ENCODE measurements at places on chromosomes 16 and 17. TPM values are rescaled to one million over a fixed set of nuclear protein-coding genes. Genes with fewer than 3 reads are reported as not detected.

- peak within 1 kb of the TSS; percentile 88 for H3K4me3 ChIP-seq
- DNase-seq = peak; percentile 79
- peaks cover 3% of the 10 kb centered on the region for H3K36me3 ChIP-seq
- no peaks in the 10 kb centered on the region for H3K27me3 ChIP-seq
These were observed at the start of gene MYO1C for GRCh38 chr17:1492249-1493206. TSS of gene MYO1C (minus strand) at chr17:1492686. CDS start at chr17:1492487, 199 bp downstream.

DNA sequence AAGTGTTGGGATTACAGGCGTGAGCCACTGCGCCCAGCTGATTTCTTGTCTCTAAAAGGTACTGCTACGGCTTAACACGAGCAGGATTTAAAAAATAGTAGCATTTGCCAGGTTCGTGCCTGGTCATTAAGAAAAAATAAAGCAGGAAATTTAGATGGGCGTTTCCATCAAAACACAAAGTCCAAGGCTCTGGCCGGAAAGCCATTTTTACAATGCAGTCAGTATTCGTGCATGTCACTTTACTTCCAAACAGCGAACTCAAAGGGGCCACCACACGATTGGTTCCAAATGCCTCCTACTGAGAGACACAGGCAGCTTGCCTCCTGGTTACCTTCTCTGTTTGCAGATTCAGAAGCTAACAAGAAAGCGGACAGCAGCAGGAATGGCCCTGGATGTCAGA is 66.2 kb downstream of the MRM3 start:
- H3K27ac ChIP-seq = no peak overlapping the region
- no peak for DNase-seq
- peaks cover 2% of the 10 kb centered on the region for H3K36me3 ChIP-seq
- H3K4me1 ChIP-seq = no peaks in the 10 kb centered on the region

GRCh38 chr17:12302711-12303110 is 282.0 kb downstream of the MAP2K4 start:
- no peaks in the 10 kb centered on the region for H3K4me1 ChIP-seq
- no peaks in the 10 kb centered on the region for H3K27me3 ChIP-seq
- no peak overlapping the region for H3K27ac ChIP-seq
- H3K4me3 ChIP-seq = no peak overlapping the region
- no peak for DNase-seq

- H3K36me3 ChIP-seq = no peaks in the 10 kb centered on the region
- no peaks in the 10 kb centered on the region for H3K4me1 ChIP-seq
- H3K27ac ChIP-seq = no peak overlapping the region
- DNase-seq = no peak
These were observed 141.5 kb downstream of the IRF8 start for GRCh38 chr16:86040496-86040895.

GRCh38 chr16:24609740-24610415 is 70.5 kb downstream of the RBBP6 start:
- peak; percentile 60 for DNase-seq
- H3K27ac ChIP-seq = no peak overlapping the region
- no peaks in the 10 kb centered on the region for H3K27me3 ChIP-seq
- H3K4me3 ChIP-seq = peak overlapping the region; percentile 84

KRT23 gene
- total RNA-seq = not detected

DNA sequence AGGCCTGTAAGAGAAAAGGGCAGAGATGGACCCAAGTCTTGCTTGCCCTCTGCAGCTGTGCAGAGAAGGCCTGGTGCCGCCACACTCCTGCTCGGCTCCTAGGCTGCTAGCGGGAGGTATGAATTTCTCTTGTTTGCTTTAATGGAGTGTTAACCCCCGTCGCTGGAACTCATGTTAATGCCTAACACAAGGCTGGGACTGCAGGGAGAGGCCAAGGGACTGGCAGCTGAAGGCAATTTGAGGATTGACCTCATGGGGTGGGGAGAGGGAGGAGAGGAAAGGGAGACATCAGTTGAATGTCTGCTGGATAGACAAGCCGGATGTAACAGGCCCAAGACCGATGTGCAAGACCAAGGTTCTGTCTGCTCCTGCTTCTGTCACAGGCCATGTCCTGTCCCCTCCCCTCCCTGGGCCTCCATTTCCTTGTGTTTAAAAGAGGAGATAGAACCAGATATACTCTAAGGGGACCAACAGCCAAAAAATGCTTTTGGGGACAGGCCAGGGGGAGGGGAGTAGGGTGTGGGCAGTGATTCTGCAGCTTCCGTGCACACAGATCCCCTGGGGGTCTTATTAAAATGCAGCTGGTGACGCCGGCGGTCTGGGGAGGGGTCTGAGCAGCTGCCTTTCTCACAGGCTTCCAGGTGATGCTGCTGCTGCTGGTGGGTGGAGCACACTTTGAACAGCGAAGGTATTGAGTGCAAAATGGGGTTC is 46.7 kb upstream of the TBX2 start:
- H3K36me3 ChIP-seq = no peaks in the 10 kb centered on the region
- no peaks in the 10 kb centered on the region for H3K27me3 ChIP-seq
- no peak overlapping the region for H3K27ac ChIP-seq
- no peak overlapping the region for H3K4me3 ChIP-seq
- H3K4me1 ChIP-seq = peaks cover 3% of the 10 kb centered on the region

GRCh38 chr16:3295783-3296182 is 9.4 kb downstream of the TIGD7 start:
- peaks cover 71% of the 10 kb centered on the region for H3K36me3 ChIP-seq
- no peak for DNase-seq
- H3K27me3 ChIP-seq = no peaks in the 10 kb centered on the region
- H3K4me3 ChIP-seq = no peak overlapping the region
- no peak overlapping the region for H3K27ac ChIP-seq
- H3K4me1 ChIP-seq = no peaks in the 10 kb centered on the region

- H3K36me3 ChIP-seq = no peaks in the 10 kb centered on the region
- peak overlapping the region; percentile 83 for H3K4me3 ChIP-seq
- H3K4me1 ChIP-seq = no peaks in the 10 kb centered on the region
- H3K27ac ChIP-seq = no peak overlapping the region
- peaks cover 3% of the 10 kb centered on the region for H3K27me3 ChIP-seq
These were observed 1.3 kb downstream of the NETO2 start for GRCh38 chr16:47142486-47142820.

ACSM3 gene
- total RNA-seq = 3.1 TPM

DNA sequence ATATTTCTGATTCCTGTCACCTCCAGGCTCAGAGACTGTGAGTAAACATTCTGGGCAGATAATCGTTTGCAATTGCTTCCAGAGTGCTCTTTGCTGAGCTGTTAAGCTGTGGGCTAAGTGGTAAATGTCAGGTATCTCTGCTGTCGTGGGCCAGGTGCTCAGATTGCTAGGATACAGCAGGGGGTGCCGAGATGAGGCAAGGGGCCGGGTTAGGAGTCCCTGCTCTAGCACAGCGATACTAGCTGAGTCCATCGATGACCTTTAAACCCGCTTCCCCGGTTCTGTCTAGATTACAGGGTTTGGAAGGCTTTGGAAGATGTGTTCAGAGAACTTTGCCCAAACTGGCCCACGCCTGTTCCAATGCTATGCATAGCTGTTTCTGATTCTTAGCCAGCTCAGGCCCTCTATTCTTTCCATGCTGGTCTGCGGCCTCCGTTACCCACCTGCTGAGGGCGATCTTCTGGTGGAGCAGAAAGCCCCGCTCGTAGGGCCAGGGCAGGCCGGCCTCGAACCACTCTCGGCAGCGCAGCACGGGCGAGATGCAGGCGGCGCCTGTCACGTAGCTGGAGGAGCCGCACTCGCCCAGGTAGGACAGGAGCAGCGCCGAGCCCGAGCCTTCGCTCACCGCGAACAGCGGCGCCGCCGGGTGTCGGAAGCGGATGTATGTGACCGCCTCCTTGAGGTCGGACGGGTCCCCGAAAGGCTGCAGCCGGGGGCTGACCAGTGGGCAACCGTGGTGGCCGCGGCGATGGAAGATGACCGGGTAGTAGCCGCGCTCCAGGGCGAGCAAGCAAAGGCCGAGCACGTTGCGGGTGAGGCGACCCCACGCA is 979 bp downstream of the ABHD15 start:
- H3K36me3 ChIP-seq = peaks cover 5% of the 10 kb centered on the region
- no peak overlapping the region for H3K27ac ChIP-seq
- DNase-seq = peak; percentile 82
- peak overlapping the region; percentile 86 for H3K4me3 ChIP-seq
- peaks cover 8% of the 10 kb centered on the region for H3K27me3 ChIP-seq

DNA sequence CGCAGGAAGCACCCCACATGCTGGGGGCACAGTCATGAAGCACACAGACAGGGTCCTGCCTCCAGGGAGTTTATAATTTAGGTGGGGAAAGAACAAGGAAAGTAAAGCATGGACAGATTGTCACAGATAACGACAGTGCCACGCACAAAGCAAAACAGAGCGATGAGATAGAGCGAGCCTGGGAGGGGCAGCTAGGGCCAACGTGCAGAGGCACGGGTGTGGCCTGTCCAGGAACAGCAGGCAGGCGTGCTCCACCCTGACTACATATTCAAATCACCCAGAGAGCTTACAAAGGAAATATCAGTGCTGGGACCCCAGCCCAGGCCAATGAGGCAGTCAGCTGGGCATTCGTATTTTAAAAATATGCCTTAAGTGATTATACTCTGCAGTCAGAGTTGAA is 16.8 kb downstream of the LGALS9 start:
- H3K27ac ChIP-seq = no peak overlapping the region
- no peaks in the 10 kb centered on the region for H3K27me3 ChIP-seq
- H3K36me3 ChIP-seq = no peaks in the 10 kb centered on the region
- no peak overlapping the region for H3K4me3 ChIP-seq
- DNase-seq = no peak

SPATA20 gene
- total RNA-seq = 23.9 TPM

GRCh38 chr16:70349783-70350182 is 3.1 kb downstream of the DDX19A start:
- H3K27me3 ChIP-seq = no peaks in the 10 kb centered on the region
- no peak overlapping the region for H3K4me3 ChIP-seq
- no peak overlapping the region for H3K27ac ChIP-seq
- H3K36me3 ChIP-seq = peaks cover 19% of the 10 kb centered on the region

DNA sequence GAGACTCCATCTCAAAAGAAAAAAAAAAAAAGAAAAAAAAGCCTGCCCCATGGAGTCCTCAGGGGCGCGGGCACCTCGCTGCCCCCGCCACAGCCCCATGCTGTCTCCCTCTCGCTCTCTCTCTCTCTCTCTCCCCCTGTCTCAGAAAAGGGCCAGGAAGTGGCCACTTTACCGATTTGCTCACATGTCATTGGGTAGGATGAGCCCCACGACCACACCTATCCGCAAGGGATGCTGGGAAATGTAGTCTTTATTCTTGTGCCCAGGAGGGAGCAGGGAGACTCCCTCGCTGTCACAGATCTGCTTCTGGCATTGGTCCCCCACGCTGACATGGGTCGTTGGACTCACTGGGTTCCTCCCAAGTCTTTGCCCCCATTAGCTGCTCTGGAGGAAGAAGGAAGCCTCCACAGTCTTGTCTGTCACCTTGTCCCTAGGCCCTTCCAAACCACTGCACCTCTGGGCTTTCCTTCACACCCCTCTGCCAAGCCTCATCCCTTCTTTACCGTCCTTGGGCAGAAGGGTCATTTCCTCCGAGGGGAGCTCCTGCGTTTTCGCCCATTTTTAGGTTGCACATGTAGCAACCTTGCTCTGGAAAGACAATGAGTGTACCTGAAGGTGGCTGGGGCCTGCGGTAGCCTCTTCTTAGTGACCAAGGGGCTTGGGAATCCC is 6.9 kb upstream of the GJD3 start:
- H3K27ac ChIP-seq = no peak overlapping the region
- H3K36me3 ChIP-seq = no peaks in the 10 kb centered on the region
- H3K4me3 ChIP-seq = no peak overlapping the region
- H3K4me1 ChIP-seq = no peaks in the 10 kb centered on the region
- peak; percentile 81 for DNase-seq

- peak overlapping the region; percentile 95 for H3K4me3 ChIP-seq
- H3K27ac ChIP-seq = peak overlapping the region; percentile 29
- H3K36me3 ChIP-seq = peaks cover 40% of the 10 kb centered on the region
- no peaks in the 10 kb centered on the region for H3K27me3 ChIP-seq
- 0 out of 2 replicates have a peak, but pooled peaks cover 7% of the 10 kb centered on the region for H3K4me1 ChIP-seq
These were observed 820 bp downstream of the TLCD1 start for GRCh38 chr17:28725166-28725659.

PSKH1 gene
- total RNA-seq = 28.6 TPM

DNA sequence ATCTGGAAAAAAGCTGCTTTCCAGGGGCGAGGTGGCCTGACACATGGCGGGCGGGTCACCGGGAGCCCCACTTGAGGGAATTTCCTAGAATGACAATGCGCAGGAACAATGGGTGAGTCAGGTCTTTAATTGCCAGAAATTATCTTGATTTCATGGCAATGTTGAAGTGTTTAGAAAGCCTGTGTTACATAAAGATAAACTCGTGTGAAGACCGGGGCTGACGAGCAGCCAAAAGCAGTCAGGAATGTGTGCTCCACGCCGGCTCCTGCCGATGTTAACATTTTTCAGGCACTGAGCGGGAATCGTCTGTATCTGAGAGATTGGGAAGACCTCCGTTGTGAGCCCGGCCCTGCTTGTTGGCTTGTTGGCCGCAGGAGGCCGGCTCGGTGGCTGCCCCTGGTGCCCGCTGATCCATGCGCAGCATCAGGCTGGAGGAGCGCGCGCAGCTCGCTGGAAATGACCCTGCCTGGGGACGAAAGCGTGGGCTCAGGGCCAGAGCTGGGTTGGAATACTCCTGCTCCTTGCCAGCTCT is 353.1 kb downstream of the FOXL1 start:
- no peaks in the 10 kb centered on the region for H3K36me3 ChIP-seq
- no peak overlapping the region for H3K4me3 ChIP-seq
- H3K27ac ChIP-seq = no peak overlapping the region
- H3K27me3 ChIP-seq = no peaks in the 10 kb centered on the region

- H3K27me3 ChIP-seq = no peaks in the 10 kb centered on the region
- no peak for DNase-seq
- H3K4me3 ChIP-seq = no peak overlapping the region
- H3K36me3 ChIP-seq = peaks cover 26% of the 10 kb centered on the region
- no peak overlapping the region for H3K27ac ChIP-seq
- H3K4me1 ChIP-seq = no peaks in the 10 kb centered on the region
These were observed 67.0 kb downstream of the SEC14L1 start for GRCh38 chr17:77207689-77208216.

RAB37 gene
- total RNA-seq = 2.5 TPM

Measured in H9 (cell line).